Activated T-cell treated with anti-CD3 and anti-CD28 coated beads, Interleukin-2, amount 50 U/mL, for 72 hours (primary cell): ENCODE measurements at places on chromosomes 5 and 9. TPM values are rescaled to one million over a fixed set of nuclear protein-coding genes. Genes with fewer than 3 reads are reported as not detected.
A peak's percentile ranks its signal among the peaks of the same experiment; 100 is the strongest.

The C1QTNF2 gene
- total RNA-seq, result not detected

The PCDH12 gene
- total RNA-seq, result 0.31 TPM

The ARRDC1 gene
- 47.2 TPM for total RNA-seq

The DOCK2 gene
- total RNA-seq, result 245 TPM

DNA sequence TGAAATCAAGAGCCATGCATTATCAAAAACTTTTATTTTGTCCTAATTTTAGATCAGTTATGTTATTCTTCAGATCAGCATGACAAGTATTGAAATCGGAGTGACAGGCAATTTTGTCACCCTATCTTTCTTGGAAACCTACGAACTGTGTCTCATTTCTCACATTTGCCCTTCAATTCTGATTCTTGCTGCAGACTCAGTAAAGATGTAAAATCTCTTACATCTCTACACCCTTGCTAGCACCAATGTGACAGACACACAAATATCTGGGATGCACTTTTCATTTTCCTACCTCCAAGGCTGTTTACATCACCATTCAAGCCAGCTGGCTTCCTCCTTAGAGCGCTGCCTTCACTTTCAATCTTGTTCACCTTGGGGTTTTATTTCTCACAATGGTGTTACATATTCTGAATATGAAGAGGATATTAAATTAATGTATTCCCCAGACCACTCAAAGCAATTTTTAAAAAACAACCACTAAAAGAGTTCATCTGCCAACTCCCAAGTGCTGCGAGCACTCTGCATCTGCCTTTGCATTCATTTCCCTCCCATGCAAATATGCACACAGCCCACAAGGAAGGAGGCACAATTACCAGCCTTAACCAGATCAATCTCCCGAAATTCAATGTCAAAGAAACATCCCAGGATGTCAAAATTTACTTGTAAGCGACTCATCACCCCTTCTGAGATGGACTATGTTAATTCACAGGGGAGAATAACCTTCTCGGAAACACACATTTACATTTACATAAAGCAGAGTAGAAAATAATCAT lies 164.3 kb downstream of the ENC1 start:
- H3K36me3 ChIP-seq, result no peaks in the 10 kb centered on the region
- no peak overlapping the region for H3K4me3 ChIP-seq
- no peak overlapping the region for H3K27ac ChIP-seq
- H3K4me1 ChIP-seq, result no peaks in the 10 kb centered on the region

- H3K36me3 ChIP-seq, result peaks cover 41% of the 10 kb centered on the region
- H3K4me3 ChIP-seq, result no peak overlapping the region
- DNase-seq, result no peak
- no peaks in the 10 kb centered on the region for H3K27me3 ChIP-seq
- H3K4me1 ChIP-seq, result peaks cover 77% of the 10 kb centered on the region
- H3K27ac ChIP-seq, result no peak overlapping the region
Observed at GRCh38 chr9:93503381-93503780, 50.0 kb upstream of the FAM120AOS start.

- no peak overlapping the region for H3K27ac ChIP-seq
- H3K4me3 ChIP-seq, result no peak overlapping the region
Observed at GRCh38 chr9:130058887-130059286, 5.2 kb downstream of the GPR107 start.

DNA sequence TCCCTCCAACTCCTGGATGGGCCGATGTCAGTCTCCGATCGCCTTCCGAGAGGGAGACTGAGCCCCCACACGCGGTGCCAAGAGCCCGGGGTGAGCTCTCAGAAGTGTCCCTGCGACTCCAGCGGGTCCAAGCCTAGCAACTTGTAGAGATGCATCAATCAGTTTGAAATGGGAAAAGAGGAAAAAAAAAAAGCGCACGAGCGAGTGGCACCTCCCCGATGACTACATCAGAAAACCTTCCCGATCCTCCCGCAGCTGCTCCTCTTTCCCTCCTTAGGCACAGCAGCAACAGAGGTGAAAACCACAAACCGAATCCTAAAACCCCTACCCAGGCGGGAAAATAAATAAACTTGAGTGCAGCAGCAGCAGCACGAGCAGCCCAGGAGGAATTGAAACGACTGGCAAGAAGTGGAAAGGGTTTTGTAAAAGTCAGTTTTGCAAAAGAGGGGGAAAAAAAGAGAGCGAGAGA lies 1.0 kb upstream of the EFNA5 start:
- no peaks in the 10 kb centered on the region for H3K36me3 ChIP-seq
- H3K4me3 ChIP-seq, result peak overlapping the region; percentile 87
- H3K27ac ChIP-seq, result no peak overlapping the region
- peaks cover 24% of the 10 kb centered on the region for H3K4me1 ChIP-seq
- H3K27me3 ChIP-seq, result peaks cover 77% of the 10 kb centered on the region
